Tibial nerve (tissue), 4 donors: ENCODE measurements at places on chromosomes 5 and 9.

- DNase-seq: no peak
These were observed 53.9 kb upstream of the BNC2 start for GRCh38 chr9:16924311-16924915.

DNA sequence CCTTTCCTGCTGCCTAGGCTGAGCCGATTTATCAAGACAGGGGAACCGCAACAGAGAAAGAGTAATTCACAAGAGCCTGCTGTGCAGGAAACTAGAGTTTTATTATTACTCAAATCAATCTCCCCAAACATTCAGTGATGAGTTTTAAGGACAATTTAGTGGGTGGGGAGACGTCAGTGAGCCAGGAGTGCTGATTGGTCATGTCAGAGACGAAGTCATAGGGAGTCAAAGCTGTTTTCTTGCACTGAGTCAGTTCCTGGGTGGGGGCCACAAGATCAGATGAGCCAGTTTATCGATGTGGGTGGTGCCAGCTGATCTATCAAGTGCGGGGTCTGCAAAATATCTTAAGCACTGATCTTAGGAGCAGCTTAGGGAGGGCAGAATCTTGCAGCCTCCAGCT is 19.0 kb downstream of the SNX24 start:
- DNase-seq: no peak

DNA sequence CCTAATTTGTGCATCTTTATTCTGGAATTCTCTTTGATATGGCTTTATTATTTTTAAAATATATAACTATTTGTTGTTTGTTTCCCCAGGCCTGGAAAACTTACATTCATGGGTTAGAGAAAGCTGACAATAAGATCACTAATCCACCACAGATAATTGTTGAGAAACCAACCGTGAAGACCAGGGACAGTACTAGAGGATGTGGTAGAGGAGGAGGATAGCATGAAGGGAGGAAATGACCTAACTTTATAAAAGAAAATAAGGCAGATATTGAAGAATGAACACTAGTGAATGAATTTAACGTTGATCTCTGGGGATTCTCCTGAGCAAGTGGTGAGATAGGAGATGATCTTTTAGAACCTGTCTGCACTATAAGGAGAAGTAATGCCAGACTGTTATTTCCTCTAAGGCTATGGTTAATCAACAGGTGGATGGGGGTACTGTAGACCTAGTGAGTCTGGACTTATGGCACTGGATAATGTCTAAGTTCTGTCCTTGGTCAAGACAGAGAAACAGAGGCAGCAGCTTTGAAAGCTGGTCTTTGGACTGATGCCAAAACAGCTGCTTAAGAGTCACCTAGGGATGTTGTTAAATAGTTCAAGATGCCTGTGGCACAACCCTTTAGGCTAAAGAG is 52.4 kb downstream of the NREP start:
- DNase-seq: no peak

DNA sequence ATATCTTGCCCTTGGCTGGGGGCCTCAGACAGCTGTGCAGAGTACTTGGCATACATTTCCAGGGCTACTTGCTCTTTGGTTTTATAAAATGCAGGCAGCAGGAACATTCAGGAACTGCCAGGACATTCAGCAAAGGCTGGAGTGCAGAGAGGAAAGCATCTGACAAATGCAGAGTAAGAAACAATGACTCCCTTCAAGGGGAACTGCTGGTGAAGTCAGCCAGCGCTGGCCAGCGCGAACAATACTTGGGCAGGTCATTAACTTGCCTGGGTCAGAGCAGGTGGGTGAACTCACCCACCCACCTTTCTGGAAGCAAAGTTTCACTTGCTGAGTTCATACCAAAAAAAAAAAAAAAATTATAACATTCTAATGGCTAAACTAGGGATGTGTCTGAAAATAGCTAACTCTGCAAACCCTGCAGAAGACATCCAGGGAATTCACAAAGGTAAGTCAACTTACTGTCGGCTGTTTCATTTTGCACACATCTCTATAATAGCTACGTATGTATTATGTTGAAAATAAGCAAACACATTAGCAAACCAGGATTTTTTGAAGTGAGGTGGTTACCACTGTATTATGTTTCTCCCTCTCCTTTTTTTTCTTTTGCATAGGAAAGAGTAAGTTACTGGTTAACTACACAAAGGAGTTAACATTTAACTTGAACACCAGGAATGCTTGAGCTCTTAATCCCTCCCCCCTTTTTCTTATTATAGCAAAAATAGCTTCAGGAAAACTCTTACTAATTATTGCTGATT is 152.2 kb downstream of the GLIS3 start:
- no peak for DNase-seq

DNA sequence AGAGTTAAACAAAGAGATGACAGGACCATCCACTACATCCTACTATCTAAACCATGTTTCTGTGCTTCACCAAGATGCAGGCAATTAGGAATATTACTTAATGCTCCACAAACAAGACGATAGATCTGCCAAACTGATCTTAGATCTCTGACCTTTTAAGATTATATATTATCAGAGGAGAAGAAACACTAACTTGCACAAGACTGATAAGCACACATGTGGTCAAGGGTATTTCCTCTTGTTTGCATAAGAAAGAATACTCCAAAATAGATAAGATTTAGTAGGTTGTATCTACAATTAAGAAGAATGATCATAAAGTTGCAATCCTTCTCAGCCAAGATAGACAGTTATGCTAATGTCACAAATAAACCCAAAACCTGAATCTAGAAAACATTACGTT is 601.0 kb upstream of the ACO1 start:
- no peak for DNase-seq

- no peak for DNase-seq
These were observed 27.1 kb downstream of the UBE2QL1 start for GRCh38 chr5:6475626-6476312.
